Left kidney (tissue), 8 donors: ENCODE measurements at places on chromosomes 5 and 9. TPM values are rescaled to one million over a fixed set of nuclear protein-coding genes. Genes with fewer than 3 reads are reported as not detected.

DNA sequence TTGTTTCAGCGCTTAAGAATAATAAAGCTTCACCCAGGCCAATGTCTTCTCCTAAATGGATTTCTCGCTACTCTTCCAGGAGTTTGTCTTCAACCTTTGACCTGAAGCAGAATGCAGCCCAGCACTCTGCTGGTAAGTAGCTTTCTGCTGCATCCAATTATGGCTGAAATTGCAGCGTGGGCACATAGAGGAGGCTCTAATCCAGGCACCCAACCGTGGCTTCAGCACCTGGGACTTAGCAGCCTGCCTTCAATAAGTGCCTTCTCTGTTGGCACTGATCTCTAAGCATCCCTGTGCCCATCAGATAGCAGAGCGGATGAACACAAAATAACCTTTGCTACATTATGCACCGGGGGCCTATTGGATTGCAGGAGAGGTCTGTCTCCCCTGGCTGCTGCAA lies 105.2 kb downstream of the TRIM32 start:
- DNase-seq = no peak

- DNase-seq = peak; percentile 31
These were observed 1.3 kb downstream of the ENC1 start for GRCh38 chr5:74638970-74639806.

DNA sequence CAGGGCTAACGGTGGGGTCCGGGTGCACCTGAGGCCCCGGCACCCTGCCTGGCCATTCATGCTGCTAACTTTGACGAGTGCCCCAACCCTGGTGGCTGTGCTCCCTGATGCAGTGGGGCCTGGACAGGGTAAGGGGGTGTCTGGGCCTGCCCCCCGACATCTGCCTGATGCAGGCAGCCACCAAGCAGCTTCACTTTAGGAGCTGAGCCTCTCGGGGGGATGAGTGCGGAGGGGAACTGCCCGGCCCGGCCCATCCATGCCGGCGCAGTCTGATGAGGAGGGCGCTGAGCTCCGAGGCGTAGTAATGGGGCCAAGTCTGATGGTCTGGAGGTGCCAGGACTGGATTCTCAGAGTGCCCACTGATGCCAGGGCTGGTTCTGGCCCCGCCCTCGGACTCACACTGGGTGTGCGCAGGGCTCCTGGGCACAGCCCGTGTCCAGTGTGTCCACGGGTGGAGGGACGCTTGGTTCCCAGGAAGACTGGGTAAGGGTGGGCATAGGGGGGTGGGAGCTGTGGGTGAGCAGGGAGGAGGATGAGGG lies 16.5 kb downstream of the DNLZ start:
- no peak for DNase-seq

GRCh38 chr5:111383288-111383970 lies 128.9 kb downstream of the STARD4 start:
- no peak for DNase-seq

DNA sequence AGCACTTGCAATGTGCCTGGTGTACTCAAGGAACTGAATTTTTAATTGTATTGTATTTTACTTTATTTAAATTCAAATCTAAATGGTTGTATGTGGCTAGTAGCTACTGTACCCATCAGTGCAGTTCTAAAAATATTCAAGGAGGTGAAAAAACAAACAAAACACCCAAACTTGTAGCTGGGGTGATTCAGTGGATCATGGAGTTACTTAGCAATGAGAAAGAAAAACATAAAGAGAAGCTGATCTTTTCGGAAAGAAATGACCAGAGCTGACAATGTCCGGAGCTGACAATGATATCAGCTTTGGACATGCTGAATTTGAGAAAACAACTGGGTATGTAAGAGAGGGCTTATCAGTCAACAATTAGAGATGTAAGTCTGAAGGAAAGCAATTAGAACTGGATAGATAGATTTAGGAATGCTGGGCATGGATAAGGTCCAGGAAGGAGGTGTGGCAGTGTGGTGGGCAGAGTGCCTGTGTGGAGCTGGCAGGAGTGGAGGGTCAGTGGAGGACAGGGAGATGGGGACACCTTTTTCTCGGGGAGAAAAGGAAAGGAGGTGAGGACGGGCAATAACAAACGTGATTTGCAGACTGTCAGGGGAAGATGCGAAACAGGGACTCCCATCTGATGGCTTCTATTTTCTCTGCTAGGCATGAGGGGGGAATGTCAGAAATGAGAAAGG lies 113.2 kb downstream of the DCP2 start:
- no peak for DNase-seq

C6 gene
- polyA plus RNA-seq = 3.6 TPM

DNA sequence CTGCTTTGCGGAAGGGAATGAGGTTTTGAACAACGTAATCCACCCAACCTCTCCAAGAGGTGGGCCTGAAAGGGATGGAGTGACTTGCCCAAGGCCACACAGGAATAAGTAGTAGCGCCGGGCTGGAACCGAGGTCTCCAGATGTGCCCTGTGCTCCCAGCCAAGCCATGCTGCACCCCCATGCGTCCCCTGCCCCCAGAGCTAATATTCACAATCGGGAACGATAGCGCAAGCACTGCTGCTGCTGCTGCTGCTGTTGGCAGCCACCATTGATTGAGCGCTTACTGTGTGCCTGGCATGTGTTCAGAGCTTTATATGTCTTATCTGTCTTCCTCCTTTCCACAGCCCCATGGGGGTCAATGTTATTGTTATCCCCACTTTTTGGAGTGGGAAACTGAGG lies 43.9 kb downstream of the AMBP start:
- DNase-seq = no peak

GRCh38 chr5:16179511-16179935 lies at the start of gene MARCHF11:
Gene MARCHF11 (minus strand): TSS chr5:16179791. CDS start chr5:16179575, 216 bp downstream.
- DNase-seq = no peak

ITK gene
- polyA plus RNA-seq = 0.23 TPM

GRCh38 chr9:38109601-38110000 lies 40.6 kb upstream of the SHB start:
- DNase-seq = no peak

GRCh38 chr5:21654556-21654955 lies 1198.6 kb downstream of the CDH12 start:
- DNase-seq = peak; percentile 65
